ENCODE measurements at places on chromosomes 13 and 19.

DNA sequence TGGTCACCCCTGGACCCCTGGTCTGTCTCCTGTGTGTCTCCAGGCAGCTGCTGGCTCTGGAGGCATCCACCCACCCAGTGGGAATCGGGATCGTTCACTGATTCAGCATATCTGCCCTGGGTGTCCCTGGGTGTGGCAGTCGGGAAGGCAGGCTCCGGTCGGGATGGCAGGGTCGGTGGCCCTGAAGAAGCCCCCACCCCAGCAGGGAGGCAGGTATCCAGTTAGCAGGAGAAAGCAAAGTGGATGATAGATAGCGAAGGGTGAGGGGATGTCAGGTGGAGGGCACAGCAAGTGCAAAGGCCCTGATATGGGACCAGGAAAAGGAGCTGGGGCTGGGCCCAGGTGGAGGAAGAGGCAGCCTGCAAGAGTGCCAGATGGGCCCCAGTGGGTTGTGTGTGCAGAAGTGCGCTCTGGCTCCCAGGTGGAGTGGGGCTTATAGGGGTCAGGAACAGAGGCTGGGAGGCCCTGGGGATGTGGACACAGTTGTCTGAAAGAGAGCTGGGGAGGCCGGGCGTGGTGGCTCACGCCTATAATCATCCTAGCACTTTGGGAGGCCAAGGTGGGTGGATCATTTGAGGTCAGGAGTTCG is 2.3 kb downstream of the SSBP4 start:
- DNase-seq: no peak

- no peak for DNase-seq
Measured at GRCh38 chr19:5445561-5446055, 9.6 kb upstream of the ZNRF4 start.

DNA sequence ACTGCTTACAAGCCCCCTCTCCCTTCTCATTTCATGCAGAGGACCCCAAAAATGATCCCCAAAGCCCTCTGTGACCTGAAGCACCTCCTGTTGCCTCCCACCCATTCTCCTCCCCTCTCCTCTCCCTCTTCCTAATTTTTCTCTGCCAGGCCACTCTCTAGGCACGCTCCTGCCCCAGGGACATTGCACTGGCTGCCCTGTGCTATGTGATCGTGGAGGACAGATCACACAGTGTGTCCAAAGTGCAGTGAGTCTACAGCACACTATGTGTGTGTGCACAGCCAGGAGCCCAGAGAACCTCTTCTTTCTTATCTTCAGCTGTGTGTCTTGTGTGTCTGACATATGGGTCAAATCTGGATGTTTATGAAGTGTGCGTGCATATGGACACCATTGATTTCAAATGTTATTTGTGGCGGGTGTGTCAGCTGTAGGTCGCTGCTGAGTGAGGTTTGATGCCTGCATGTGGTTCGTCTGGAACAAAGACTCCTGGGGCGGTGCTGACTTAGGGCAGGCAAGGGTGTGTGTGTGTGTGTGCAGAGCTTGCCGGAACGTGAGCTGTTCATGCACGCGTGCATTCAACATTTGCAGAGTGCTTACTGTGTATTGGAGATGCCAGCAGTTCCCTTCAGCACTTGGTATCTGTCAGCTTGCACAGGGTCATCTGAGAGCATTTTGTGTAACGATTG is 2.1 kb upstream of the KLHL26 start:
- no peak for DNase-seq

DNA sequence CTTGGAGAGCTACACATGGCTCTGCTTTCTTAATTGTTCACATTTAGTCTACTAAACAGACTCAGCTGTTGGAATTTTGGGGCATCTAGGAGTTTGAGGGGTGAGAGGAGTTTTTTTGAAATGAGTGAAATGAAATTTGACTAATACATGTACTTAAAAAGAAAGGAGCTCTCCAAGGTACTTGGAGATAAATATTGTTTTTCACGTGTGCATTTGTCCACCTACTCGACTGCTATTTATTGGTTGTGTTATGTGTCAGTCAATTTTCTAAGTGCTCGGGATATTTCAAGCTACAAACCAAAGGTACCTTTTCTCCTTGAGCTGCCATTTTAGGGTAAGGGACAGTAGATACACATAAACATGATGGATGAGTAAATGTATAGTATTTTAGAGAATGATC is 697.0 kb downstream of the LIG4 start:
- peak; percentile 24 for DNase-seq

GRCh38 chr13:100063333-100063732 is 25.6 kb upstream of the PCCA start:
- peak; percentile 78 for DNase-seq

GRCh38 chr19:447064-447426 is 13.8 kb downstream of the SHC2 start:
- no peak for DNase-seq

DNA sequence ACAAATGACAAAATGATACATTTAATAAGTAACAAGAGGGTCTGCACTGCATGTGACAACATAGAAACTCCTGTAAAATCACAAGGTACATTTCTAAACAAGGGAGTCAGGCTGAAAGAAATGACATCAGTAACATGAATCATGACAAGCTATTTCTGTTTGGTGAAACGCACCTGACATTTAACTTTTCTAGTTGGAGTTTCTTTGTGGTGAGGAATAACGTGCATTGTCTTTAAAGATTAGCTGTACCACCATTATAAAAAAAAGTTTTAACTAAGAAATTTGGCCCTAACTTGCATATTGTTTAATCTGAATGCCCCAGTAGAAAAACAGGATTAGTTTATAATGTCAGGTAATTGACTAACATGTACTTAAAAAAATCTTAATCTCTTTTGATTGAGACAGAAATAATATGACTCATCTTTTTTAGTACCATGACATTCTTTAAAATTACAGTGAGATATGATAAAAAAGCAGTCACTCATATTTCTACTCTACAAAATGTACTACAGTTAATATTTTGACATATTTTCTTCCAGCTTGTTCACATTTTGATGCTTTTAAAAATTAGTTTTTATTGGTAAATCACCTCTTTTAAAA is 418.2 kb downstream of the KLF12 start:
- DNase-seq: no peak

DNA sequence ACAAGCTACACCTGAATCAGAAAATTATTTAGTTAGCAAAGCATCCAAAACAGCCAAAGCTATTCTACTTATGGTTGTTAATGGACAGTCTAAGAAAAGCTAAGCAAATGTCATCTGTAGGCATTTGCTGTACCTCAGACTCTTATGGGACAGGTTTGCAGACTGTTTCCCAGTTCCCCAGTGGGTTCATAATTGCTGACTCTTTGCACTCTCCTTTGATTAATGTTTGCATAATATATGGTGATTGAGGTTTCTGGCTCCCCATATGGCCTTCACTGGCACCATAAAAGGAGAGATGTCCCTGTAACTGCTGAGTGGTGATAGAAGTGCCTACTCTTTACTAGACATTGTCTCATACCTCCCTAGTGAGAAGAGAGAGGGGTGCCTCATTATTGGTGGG is 142.1 kb downstream of the GPC6 start:
- no peak for DNase-seq

DNA sequence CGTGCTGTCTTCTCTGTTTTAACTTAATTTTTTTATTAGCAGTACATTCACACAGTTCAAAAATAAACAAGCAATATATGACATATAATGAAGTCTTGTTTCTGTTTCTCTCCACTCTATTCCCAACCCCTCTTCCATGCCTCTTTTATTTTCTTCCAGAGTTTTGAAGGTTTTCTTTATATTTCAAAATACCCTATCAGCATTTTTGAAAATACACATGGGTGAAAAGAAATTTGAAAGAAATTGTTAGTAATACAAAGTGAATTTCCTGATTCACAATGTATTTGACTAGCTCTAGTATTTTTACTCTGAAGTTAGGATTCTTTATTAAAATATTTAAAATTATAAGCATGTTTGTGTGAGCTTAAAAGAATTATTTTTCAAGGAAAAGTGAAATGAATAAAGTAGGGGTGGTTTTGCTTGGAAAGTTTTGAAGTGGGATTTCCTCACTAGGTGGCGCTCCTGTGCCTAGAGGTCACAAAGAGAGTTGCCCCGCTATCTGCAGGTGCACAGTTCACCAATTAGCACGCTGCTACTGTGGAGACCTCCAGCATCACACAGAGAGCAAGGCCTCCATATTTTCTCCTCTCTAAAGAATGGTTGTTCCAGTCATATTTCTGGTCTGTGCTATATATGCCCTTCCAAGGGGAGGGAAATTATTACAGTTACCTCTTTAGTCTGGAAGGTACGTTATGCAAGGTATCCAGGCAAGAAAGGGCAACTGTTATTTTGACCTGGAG is 37.6 kb downstream of the SOX21 start:
- DNase-seq: peak; percentile 61

DNA sequence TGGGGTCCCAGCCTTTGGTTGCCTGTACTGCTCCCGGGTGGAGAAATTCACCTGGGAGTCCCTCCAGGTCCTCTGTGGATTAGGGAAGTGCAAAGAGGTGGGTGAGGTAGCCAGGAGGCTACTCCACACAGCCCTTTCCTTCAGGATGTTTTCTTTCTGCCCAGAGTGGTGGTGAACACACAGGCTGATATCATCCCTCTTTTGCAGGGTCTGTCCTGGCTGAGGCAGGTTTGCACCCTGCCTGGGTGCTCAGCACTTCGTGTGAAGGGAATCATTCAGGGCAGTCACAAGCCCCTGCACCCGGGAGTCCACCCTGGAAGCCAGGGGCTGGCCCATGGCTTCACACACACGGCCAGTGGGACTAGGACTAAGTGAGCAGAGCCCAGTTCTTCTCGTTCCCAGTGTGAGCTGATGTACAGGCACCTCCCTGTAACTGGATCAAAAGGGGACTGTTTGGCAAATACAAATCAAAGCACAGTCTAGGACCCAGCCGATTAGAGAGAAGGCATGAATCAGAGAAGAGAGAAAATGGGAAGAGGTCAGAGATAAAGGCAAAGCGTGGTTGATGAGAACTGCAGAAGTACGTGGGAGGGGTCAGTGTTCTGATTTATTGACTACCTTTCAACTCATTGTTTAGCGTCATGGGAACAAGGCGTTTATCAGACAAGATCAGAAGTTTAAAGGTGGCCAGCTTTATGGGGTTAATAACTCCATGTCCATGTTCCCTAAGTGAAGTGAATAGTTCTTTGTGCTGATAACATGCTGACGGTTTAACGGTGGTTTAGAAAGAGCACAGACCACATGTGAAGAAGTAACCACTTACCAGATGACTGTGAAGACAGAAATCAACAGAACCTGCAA is 30.4 kb upstream of the SPATA13 start:
- DNase-seq: no peak

- DNase-seq: peak; percentile 63
Measured at GRCh38 chr19:4229179-4229931, at the start of gene EBI3. TSS of gene EBI3 (plus strand) at chr19:4229523. CDS start at chr19:4229551, 28 bp downstream.

DNA sequence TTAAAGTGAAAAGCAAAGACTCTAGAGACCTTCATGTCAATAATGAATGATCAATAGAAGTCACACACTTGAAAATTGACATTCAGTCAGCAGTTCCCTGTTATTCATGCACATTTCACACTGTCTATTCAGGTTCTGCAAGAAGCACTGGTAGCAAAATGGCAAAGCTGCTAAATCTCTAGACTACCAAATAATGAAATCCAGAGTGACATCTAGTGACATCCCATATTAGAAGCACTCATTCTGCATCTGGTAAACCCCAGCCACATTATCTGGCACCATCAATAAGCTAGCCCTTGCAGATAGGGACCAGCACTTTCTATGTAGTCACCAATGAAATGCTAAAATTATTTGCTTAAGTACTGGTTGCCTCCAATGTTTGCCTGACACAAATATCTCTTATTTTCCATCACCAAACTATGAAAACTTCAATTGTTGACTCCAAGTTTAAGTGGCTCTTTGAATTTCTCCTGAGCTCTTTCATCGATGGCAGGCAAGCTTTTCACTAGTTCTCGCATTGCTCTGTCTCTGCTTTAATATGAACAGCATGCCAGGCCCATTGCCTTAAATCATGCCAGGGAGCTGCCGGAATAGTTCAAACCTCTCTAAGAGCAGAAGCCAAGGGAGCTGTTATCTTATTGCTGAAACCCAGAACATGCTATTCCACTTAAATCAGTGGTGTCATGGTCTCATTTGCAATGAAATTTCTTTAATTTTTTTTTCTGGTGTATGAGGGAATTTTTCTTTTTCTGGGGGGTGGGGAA is 409.9 kb downstream of the MZT1 start:
- DNase-seq: no peak

All from fibroblast of pulmonary artery (primary cell).